A673 (cell line): ENCODE measurements at places on chromosomes 5 and 9.
A peak's percentile ranks its signal among the peaks of the same experiment; 100 is the strongest.

- no peak for DNase-seq
These were observed 36.3 kb downstream of the TRIO start for GRCh38 chr5:14179446-14179845.

- no peak for DNase-seq
These were observed 688 bp upstream of the PLPPR1 start for GRCh38 chr9:101027733-101028345.

- DNase-seq: peak; percentile 84
These were observed 333.6 kb downstream of the PIK3R1 start for GRCh38 chr5:68548959-68549676.

GRCh38 chr5:59554501-59554900 lies 339.0 kb downstream of the PDE4D start:
- DNase-seq: no peak

GRCh38 chr9:1128046-1128445 lies 77.9 kb downstream of the DMRT2 start:
- no peak for DNase-seq

DNA sequence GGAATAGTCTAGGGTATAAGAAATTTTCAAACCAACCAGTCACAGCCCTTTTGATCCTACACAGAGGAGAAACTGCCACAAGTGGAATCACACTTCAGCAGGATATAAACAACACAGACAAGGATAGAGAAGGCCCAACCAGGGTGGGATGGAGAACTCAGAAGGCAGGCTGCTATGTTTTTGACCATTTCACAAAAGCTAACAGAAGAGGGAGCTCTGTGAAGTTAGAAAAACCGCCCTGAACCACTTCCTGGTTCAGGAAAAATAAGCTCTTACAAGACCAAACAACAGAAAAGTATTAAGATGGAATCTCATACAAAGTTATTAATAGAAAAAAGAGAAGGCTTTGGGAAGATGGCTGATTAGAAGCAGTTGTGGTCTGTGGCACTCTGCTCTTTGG lies 960 bp upstream of the IFNB1 start:
- DNase-seq: peak; percentile 2

DNA sequence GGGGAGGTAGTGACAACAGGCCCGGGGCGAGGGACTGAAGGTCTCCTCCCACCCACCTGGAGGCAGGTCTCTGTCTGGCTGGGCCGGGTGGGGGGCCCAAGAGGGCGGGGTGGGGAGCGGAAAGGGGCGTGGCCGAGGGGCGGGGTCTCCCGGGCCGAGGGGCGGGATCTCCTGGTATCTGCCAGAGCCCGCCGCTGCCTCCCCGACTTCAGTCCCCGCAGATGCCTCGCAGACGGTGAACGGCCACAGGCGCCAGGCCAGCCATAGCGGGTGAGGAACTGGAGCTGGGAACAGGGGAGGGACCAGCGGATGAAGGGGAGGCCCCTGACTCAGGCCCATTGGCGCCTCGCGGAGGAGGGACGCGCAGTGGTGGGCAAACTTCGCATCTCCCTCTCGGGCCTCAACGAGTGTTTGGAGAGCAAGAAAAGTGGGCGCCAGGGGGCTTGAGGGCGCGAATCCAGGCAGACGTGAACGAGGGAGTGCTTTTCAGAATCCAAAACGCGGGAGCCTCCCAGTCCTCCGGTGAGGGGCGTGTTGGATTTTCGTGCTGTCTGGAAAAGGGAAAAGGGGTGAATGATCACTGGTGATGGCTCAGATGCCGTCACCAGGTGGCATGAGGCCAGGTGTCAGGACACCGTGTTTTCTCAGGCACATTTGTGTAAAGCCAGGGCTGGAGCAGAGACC lies at the start of gene ADGRD2:
Gene ADGRD2 (plus strand): TSS at position 211 of the 684 bp plus-strand sequence. CDS start 1,216 bp downstream, outside the sequence.
- peak; percentile 48 for DNase-seq

DNA sequence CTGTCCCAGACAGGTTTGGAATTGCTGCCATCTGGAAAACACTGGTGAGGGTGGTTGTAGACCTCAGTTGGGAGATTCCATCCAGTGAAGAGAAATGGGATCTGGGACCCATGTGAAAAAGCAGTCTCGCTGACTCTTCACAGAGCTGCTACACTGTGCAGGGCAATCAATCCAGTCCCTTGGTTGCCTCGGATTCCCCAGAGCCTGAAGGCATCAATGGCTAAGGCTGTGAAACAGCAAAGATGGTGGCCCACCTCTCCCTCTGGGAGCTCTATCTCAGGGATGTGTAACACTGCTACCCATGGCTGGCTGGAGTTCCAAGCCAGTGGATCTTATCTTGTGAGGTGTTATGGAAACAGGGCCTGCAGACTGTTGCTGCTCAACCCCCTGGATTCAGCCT lies 256.1 kb downstream of the TMEM38B start:
- no peak for DNase-seq

GRCh38 chr9:73179589-73179988 lies 27.9 kb downstream of the ANXA1 start:
- peak; percentile 38 for DNase-seq

DNA sequence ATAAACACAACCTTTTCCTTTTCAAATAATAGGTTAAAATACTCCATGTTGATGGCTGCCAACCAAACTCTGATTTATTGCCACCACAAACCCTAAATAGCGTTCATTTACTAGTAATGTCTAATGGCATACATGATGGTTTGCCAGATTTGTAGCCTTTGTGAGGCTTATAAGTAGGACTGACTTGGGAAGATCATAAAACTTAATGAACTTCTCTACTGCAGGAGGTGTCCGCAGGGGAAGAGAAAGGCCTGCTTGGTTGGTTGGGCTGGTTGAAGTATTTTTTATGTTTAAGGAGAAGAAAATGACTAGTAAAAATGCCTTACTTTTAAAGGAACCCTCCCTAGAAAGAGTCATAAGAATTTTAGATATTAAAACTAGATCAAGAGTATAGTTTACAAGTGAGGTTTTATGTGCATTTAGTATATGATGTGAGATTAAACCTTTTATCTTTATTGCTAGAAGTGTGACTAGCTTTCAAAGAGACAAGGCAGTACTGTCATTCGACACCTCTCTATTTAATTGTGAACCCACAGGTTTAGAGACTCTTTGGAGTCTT lies 5.0 kb downstream of the PBX3 start:
- DNase-seq: no peak

DNA sequence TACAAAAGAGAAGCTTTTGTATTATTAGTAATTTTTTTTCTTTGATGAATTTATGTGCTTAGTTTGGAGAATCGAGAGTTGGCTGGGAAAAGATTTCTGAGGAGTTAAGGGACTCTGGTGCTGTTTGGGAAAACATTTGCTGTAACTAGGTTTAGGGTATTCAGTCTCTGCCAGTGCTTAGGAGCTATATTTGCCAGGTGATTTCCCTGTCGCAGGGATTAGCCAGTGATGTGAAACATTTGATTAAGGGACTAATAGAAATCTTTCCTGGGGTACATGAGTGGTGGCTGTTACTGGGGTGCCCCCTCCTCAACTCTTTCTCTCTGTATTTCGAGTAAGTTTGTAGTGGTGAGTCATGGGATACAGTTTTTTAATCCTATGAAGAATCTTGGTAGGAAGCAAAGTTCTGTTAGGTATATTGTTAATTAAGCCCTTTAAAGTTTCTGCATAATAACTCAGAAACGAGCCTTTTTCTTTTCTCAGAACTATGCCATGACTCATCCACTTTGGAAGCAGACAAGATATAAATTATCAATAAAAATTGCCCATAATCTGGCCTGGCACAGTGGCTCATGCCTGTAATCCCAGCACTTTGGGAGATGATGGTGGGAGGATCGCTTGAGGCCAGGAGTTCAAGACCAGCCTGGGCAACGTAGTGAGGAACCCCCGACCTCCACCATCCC lies 18.6 kb downstream of the RGMB start:
- peak; percentile 28 for DNase-seq

DNA sequence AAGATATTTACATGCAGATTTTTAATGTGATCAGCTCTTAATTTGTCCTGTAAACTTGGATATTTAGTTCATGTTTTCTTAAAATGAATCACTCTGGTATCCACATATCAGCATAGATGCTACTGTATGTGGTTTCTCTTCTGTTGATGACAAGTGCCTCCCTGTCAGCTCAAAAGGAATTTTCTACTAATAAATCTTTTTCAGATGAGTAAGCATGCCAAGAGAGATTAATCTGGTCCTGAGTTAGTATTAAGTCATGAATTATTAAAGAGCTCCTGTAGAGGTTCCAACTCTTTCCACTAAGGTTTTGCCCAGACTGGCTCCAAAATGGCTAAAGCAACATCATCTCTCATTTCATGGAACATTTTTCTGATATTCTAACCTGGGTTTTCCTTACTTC lies 129.2 kb downstream of the GOLPH3 start:
- DNase-seq: peak; percentile 92

GRCh38 chr5:151406322-151406947 lies 41.0 kb upstream of the SLC36A1 start:
- DNase-seq: no peak

DNA sequence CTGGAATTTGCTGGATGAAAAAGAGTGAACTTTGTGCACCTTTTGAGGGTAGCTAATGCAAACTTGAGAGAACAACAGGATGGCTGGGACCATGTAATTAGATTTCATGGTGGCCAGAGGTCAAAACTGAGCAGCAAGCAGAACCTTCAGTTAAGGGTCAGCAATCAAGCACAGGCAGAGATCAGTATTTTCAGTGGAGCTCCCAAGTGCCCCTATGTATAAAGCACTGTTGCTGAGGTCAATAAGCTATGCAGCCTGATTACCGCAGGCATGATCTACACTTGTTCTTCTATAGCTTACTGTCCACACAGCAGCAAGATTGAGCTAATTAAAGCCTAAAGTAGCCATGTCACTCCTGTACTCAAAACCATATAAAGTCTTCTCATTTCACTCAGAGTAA lies 62.1 kb upstream of the TMC1 start:
- DNase-seq: no peak

- DNase-seq: peak; percentile 71
These were observed 20.6 kb upstream of the C5orf24 start for GRCh38 chr5:134825212-134825611.

DNA sequence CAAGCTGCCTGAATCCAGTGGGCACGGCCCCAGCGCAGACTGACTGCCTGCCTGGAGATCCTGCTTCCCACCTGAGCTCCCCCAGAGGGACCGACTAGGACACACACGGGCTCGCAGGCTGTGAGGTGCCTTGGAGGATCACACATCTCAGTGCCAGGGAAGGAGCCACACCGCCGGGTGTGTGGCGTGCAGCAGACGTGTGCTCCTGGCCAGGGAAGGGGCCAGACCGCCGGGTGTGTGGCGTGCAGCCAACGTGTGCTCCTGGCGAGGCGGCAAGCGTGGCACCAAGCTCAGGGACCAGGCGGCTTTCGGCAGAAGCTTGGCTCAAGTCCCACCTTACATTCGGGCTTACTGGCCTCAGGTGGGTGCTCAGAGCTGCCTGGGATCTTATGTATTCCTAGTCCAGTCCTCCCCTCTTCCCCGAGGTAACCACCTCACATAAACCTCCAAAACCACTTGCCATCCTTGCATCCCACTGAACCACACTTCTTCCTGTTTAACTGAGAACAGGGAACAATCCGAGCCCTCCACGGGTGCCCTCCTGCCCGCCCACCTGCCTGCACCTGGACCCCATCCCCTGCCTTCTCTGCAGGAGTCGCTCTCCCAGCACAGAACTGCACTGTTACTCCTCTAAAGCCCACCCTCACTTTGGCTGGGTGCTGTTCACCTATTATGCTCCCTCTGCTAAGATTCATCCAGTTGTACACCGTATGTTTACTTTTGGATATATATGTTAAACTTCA lies 22.4 kb upstream of the MRNIP start:
- DNase-seq: no peak

GRCh38 chr9:114384836-114385396 lies 2.9 kb downstream of the AKNA start:
- no peak for DNase-seq

GRCh38 chr9:124878021-124878420 lies 16.1 kb downstream of the ARPC5L start:
- DNase-seq: no peak
